ENCODE measurements at places on chromosomes 12 and 14.

- DNase-seq: no peak
These were observed 42.9 kb downstream of the FLRT2 start for GRCh38 chr14:85572845-85573244.

DNA sequence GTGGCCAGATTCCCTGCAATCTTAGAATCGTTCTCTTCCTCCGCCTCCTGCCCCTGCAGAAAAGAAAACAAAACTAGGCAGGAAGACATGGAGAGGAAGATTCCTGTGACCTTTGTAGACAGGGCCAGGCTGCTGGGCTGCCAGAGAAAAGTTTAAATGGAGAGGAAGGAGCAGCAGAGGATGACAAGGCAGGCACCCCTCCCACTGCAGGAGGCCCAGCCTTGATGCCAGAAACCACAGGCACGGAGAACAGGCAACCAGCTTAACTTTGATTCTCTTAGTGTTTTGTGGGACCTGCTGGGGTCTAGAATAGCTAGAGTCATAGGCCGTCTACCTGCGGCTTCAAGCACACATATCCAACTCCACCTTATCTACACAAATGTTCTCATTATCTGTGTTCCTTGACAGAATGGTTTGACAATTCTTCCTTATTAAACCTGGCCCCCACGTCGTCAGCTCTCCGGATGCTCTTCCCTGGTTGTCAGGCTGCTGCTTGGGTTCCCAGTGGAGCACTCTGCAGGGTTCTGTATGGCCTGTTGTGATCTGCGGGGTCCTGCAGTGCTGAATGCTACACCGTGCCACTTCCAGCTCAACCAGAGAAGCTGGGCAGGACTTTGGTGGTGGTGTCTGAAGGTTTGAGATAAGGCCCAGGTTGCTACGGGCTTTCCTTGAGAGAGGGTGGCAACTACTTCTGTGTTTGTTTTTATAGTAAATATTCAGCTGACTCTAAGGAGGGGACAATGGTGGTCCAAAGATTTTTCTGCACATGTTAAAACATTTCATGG lies 609.5 kb downstream of the AACS start:
- DNase-seq: no peak

DNA sequence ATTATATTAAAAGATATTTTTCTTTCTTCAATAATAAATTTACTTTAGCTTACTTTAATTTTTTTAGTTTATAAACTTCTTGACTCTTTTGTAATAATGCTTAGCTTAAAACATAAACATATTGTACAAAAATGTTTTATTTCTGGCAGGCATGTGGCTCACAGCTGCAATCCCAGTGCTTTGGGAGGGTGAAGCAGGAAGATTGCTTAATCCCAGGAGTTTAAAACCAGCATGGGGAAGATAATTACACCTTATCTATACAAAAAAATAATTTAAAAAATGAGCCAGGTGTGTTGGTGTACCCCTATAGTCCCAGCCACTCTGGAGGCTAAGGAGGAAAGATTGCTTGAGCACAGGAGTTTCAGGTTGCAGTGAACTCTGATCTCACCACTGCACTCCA lies 120.7 kb downstream of the GPHN start:
- no peak for DNase-seq

GRCh38 chr12:43362910-43363694 lies 188.9 kb downstream of the ADAMTS20 start:
- no peak for DNase-seq

GRCh38 chr12:120999191-121000120 lies 16.8 kb downstream of the C12orf43 start:
- no peak for DNase-seq

DNA sequence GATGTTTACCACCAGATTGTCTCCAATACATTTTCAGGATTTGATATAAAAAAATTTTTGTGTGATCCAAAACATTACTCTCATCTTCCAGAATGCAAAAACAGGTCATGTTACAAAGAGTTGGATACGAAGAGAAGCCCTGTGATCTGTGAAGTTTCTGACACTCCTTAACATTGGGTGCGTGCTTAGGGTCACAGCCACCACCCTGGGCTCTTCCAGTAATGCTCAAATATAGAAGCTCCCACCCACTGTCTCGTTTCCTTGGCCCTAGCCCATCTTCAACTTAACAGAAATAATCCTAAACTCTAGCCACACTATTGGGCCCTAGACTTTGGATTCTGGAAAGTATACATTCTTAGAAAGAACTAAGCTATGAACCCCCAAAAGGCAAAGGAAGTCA lies 32.9 kb upstream of the HSP90B1 start:
- DNase-seq: no peak

DNA sequence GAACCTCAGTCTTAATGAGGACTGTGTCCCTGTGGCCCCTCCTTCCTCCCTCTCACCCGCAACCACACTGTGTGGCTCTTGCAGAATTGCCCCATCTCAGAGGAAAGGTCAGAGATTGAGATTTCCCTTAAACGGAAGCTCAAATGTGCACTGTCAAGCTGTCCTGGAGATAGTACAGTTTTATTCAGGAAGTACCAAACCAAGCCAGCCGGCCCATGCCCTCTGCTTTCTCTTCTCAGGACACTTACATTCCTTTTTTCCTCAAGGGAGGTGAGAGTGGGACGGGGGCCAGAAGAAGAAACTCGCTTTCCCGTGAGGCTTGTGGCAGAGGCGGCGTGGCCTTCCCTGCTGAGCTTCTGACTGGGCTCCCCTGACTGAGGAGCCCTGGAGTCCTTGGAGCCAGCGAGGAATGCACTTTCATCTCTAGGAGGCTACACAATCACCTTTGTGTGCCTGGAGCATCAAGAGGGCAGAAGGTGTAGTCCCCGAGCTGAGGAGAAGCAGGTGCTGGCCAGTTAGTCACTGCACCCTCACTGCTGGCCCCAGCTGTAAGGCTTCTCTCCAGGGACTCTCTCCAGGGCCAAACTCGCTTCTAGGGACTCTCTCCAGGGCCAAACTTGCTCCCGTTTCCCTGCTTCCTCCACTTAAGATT lies 24.1 kb upstream of the ATP2A2 start:
- DNase-seq: no peak

- DNase-seq: no peak
These were observed 95.2 kb downstream of the RASSF9 start for GRCh38 chr12:85741046-85741445.

DNA sequence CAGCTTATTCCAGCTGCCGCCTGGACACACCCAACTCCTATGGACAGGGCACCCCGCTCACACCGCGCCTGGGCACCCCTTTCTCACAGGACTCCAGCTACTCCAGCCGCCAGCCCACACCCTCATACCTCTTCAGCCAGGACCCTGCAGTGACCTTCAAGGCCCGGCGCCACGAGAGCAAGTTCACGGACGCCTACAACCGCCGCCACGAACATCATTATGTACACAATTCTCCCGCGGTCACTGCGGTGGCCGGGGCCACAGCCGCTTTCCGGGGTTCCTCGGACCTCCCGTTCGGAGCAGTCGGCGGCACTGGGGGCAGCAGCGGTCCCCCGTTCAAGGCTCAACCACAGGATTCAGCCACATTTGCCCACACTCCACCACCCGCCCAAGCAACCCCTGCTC lies 5.9 kb downstream of the SETD1B start:
- DNase-seq: no peak

- no peak for DNase-seq
These were observed 327.8 kb downstream of the MED13L start for GRCh38 chr12:115949675-115950074.

Data from NCI-H2081 (cell line).